Activated CD4-positive, alpha-beta T cell treated with anti-CD3 and anti-CD28 coated beads, Interleukin-2, amount 50 U/mL, for 4 hours (primary cell): ENCODE measurements at places on chromosomes 5 and 9.

- DNase-seq, result no peak
Measured at GRCh38 chr5:33462456-33462855, 21.7 kb downstream of the TARS1 start.

GRCh38 chr5:79111960-79112702 is 522 bp downstream of the BHMT start:
- no peak for DNase-seq

DNA sequence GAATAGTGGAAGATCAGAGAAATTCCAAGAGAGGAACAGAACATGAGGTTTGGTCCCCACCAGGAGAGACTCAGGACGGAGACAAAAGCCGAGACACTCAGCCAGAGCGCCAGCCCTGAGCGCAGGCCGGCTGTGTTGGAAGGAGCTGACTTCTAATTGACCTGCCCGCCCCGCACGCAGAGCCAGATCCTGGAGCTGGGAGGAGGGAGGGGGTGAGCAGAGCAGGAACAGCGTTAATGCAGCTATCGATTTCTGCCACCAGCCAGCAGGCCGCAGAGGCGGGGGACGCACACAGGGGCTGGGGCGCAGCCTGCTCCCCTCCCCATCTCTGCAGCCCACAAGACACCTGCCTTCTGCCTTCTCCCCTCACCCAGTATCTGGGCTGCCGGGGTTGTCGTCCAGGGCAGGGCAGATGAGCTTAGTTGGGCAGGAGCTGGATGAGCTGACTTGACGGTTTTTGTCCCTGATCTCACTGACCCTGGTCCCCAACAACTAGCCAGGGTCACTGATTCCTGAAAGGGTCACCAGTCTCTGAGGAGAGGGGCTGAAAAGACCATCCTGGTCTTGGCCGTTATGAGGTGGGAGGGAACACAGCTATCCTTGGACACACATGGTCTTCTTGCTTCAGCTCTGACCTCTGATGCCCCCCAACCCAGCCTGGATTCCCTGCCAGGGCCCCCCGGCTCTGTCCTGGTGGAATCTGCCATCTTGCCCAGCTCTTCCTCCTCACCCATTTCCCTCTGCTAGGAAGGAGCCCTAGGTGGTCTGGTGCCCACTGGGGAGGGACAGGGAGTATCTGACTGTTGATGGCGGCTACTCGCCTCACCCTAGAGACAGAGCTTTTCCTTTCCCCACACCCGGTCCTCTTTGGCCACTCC is 29.8 kb downstream of the CXXC5 start:
- no peak for DNase-seq

DNA sequence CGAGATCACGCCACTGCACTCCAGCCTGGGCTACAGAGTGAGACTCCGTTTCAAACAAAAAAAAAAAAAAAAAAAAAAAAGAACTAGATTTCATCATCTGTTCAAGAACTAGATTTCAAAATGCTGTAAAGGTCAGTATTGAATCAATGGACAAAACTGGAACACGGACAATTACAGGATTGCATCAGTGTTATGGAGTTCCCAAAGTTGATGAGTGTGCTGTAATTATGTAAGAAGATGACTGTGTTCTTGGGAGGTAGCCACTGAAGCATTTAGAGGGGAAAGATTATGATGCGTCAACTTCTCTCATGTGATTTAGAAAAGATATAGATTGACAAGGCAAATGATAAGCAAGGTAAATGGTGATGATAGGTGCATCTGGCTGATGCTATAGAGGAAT is 6.5 kb downstream of the FAM240B start:
- DNase-seq, result no peak

DNA sequence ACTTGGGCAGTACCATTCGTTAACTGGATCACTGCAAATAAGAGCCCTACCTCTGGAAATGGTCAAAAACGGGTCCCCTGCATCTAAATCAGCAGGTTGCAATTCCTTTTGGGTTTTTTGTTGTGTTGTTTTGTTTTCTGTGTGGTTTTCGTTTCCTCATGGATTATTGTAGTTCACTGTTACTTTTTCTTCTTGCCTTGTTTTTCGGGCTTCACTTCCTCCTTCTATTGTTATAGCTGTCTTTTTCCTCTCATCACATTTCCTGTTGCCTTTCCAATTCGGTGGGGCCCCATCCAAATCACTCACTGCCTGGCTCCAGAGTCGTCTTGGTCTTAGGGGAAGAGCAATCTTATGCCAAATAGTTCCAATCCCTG is 8.7 kb upstream of the SSBP2 start:
- DNase-seq, result no peak

DNA sequence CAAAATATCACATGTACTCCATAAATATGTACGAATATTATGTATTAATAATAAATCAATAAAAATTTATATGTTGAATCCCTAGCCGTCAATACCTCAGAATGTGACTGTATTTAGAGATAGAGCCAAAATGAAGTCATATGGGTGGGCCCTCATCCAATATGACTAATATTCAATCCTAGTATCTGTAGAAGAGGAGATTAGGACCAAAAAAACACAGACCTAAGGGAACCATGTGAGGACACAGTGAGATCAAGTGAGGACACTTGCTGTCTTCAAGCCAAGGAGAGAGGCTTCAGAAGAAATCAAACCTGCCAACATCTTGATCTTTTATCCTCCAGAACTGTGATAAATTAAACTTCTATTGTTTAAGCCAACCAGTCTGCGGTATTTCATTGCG is 3.7 kb upstream of the AMACR start:
- DNase-seq, result no peak

GRCh38 chr5:143101725-143102386 is 301.6 kb downstream of the NR3C1 start:
- DNase-seq, result no peak

GRCh38 chr5:9712506-9712905 is 82.4 kb upstream of the TAS2R1 start:
- no peak for DNase-seq
